NCI-H1436 (cell line): ENCODE measurements at places on chromosomes 2 and 18.

GRCh38 chr2:220811115-220811514 is 761.0 kb downstream of the EPHA4 start:
- DNase-seq = no peak

GRCh38 chr18:75139226-75139911 is 69.6 kb downstream of the PTGR3 start:
- DNase-seq = no peak

DNA sequence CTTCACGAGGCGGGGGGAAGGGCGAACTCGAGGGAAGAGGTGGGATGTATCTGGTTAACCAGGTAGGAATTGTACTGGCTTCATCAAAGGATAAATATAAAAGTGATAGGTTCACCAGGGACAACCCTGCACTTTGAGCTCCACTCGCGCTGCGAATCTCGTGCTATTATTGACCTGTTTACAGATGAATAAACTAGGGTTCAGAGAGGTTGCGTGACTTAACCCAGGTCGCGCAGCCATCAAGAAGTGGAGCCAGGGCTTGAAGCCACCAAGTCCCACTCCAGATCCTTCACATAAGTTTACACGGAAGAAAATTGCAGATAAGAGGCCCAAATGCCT is 1.4 kb upstream of the CYP1B1 start:
- DNase-seq = no peak

- DNase-seq = no peak
Observed at GRCh38 chr2:171880774-171881173, 13.3 kb downstream of the SLC25A12 start.

DNA sequence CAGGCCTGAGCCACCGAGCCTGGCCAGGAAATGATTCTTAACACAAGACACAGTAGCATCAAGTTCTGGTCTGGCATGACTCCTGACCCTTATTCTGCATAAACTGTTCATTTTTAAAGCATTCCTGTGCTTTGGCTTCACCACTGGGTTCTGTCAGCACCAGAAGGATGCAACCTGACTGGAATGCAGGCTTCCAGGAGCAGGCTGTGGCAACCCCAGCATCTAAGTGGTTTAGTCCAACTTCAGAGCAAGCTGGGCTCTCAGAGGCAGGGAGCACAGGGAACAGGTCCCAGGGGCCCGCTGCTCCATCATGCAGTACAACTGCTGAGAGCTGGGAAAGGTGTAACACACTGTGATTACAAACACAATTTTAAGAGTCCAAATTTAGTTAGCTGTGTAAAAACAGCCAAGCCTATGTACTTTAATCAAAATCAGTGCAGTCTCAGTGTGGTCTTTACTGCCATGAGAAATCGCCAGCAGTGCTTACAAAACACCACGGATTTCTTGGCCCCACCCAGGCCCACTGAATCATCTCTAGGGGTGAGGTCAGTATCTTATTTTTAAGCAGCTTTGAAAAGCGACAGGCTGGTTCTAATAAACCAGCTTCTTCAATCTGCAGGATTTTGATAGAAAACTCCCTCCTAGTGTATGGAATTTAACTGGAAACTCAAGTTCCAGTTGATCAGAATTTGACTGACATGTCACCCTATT is 44.4 kb upstream of the TMEM182 start:
- DNase-seq = no peak
